NCI-H1436 (cell line): ENCODE measurements at places on chromosomes 5 and 9.

DNA sequence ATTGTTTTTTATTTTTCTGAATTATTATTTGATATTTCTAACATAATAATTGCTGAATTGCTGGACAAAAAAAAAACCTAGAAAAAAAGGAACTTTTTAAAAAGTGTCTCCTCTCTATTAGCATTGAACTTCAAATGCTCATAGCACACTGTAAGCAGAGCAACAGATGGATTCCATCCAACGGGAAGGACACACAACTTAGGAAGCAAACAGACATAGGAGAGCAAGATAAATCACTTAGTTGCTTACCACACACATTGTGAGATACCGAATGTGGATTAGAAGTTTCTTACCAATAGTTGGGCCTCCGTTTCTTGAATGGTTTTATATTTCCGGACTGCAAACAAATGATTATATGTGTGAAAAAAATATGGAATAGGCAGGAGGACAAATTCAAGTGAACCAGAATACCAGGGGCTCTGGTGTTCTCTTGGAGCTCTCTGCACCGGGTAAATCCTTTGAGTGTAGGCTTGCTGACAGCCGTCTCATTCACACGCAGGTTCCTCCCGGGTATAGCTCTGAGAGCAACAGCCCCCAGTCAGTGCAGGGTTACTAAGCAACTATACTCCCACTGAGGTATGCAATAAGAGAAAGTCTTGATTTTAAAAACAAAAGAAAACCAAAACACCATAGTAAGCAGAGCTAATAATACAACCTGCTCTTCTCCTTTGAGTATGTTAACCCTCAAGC, 217.6 kb downstream of the TMEM167A start:
- DNase-seq = no peak

DNA sequence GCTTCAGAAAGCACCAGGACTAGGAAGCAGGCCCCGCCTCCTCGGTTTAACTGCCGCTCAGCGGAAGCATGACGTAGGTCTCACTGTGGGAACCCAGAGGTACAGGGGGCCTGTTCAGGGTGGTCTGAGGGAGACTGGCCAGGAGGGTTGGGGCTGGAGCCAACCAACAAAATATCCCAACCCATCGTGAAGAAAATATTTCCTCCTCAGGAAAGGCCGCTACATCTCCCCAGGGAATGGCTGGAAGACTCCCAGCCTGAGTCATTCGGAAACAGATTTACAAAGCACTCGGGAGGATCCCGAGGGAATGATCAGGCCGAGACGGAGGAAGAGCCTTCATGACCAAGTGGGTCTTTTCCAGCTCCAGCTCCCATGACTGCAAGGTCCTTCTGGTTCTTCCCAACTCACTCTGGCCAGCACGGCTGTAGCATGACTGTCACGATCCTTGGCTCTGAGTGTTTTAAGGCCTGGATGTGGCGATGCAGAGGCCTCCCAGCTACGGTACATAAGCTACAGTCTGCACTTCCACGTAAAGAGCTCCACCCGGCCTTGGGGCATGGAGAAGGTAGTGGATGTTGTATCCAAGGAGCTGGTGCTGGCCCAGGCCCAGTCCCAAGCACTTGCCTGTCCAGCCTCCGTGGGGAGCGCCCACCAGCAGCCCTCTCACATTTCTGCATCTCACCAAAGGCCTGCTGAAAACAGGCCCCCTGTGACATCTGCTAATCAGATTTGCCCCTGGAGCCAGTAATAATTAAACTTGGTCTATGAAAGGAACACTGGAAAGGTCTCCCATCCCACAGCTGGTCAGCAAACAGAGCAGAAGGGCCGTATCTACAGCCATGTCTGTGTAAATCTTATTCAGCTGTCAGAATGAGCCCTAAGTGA, 100.6 kb downstream of the LHFPL2 start:
- no peak for DNase-seq

- DNase-seq = no peak
These were observed 28.1 kb downstream of the NEK6 start for GRCh38 chr9:124285903-124286291.

DNA sequence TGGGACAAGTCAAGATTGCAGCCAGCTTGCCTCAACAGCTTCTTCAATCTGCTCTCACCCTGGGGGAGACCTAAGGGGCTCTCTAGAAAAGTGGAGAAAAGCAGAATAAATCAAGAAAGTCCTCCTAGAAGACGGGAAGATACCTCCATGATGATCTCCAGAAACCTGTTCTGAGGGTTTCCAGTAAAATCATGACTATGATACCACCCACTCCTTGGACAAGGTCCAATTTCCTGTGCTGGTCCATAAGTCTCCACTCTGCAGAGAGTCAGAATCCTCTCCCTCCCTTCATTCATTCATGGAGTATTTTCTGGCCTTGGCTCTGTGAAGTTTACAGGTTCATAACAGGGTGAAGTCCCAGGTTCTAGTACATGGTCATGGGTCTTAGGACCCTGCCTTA, 168.6 kb downstream of the SLC12A2 start:
- DNase-seq = no peak

GRCh38 chr5:1737790-1738405, 61.7 kb downstream of the MRPL36 start:
- no peak for DNase-seq
